PC-3 (cell line): ENCODE measurements at places on chromosomes 1 and 21.

DNA sequence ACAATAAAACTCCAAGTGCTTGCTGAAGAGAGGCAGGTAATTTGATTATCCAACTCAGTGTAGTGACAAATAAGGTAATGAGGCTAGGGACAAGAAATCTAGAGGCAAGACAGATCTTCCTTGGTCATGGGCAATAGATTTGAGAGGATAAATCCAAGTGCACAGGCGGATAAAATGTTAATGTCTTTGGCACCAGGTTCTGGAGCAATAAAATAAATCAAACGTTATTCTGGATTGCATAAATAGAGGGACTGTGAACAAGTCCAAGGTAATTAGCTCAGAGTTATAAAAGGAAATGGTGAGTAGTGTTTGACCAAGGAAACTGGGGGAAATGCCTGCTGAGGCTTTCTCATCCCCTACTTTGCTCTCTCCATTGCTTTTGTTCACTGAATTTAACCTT lies 329.3 kb upstream of the PROX1 start:
- DNase-seq = no peak
- H3K4me3 ChIP-seq = no peak overlapping the region
- H3K27me3 ChIP-seq = peaks cover 74% of the 10 kb centered on the region
- H3K4me1 ChIP-seq = no peaks in the 10 kb centered on the region
- no peaks in the 10 kb centered on the region for H3K36me3 ChIP-seq

- H3K27ac ChIP-seq = peak overlapping the region; percentile 50
- no peaks in the 10 kb centered on the region for H3K27me3 ChIP-seq
- no peaks in the 10 kb centered on the region for H3K36me3 ChIP-seq
- H3K4me3 ChIP-seq = no peak overlapping the region
Measured at GRCh38 chr1:205537386-205538018, 33.0 kb downstream of the CDK18 start.

DNA sequence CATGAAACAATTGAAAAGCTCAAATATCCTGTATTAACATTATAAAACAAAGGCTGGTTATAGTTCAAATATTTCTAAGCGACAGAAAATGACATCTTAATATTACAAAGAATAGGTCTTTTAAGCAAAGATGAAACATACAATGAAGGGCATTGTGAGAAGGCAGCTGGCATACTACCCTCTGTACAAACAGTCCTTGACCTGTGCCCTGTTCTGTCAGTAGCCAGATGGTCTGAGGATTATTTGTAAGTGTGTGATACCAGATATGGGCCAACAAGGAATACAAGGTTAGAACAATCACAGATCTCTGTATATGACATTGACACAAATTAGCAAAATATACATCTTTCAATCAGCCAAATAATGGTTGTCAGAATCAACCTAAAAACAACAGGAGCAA lies 1350.4 kb downstream of the AMY1C start:
- H3K36me3 ChIP-seq = no peaks in the 10 kb centered on the region
- H3K27ac ChIP-seq = no peak overlapping the region
- no peak for DNase-seq
- H3K4me3 ChIP-seq = no peak overlapping the region
- no peaks in the 10 kb centered on the region for H3K4me1 ChIP-seq
- no peaks in the 10 kb centered on the region for H3K27me3 ChIP-seq

DNA sequence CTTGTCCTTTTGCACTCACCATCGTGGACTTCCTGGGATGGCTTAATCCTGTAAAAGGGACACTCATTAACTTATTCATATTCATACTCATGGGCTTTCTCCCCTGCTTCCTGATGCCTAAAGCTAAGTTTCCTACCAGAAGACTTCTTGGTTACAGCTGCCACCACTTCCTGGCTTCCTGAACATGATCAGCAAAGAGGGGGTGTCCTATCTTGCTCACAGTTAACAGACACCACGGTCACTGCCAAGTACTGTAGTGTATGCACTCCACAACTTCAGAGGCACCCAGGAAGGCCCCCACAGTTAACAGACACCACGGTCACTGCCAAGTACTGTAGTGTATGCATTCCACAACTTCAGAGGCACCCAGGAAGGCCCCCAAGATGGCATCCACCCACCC lies 177.8 kb downstream of the SIPA1L2 start:
- H3K27me3 ChIP-seq = no peaks in the 10 kb centered on the region
- no peak overlapping the region for H3K4me3 ChIP-seq
- no peak overlapping the region for H3K27ac ChIP-seq
- DNase-seq = no peak

GRCh38 chr21:38167345-38167744 lies 89.4 kb upstream of the KCNJ15 start:
- no peaks in the 10 kb centered on the region for H3K36me3 ChIP-seq
- 0 out of 2 replicates have a peak, but pooled peaks cover 8% of the 10 kb centered on the region for H3K27me3 ChIP-seq
- no peak overlapping the region for H3K4me3 ChIP-seq
- H3K4me1 ChIP-seq = peaks cover 15% of the 10 kb centered on the region
